Naive thymus-derived CD4-positive, alpha-beta T cell (primary cell): ENCODE measurements at places on chromosomes 16 and 17. TPM values are rescaled to one million over a fixed set of nuclear protein-coding genes. Genes with fewer than 3 reads are reported as not detected.
A peak's percentile ranks its signal among the peaks of the same experiment; 100 is the strongest.

DNA sequence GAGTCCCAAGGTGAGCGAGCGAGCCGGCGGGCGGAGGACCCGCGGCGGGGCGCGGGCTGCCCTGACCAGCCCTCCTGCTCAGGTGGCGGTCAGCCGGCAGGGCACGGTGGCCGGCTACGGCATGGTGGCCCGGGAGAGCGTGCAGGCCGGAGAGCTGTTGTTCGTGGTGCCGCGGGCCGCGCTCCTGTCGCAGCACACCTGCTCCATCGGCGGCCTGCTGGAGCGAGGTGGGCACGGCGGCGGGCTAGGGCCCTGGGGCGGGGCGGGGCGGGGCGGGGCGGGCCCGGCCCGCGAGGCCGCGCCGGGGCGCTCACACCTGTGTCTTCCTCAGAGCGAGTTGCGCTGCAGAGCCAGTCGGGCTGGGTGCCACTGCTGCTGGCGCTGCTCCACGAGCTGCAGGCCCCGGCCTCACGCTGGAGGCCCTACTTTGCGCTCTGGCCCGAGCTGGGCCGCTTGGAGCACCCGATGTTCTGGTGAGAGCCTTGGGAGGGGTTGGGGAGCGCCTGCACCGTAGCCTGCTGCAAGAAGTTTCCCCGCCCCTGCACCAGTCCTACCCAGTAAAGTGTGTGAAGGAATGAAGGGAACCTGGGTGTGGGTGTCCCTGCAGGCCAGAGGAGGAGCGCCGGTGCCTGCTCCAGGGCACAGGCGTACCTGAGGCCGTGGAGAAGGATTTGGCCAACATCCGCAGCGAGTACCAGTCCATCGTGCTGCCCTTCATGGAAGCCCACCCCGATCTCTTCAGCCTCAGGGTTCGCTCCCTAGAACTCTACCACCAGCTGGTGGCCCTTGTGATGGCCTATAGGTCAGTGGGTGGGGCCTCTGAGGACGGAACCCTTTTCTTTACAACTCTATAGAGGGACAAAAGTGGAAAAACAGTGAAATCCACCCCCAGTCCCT, 802 bp downstream of the SETD6 start:
- peak; percentile 55 for DNase-seq

GRCh38 chr16:84874983-84875382, 55.2 kb downstream of the CRISPLD2 start:
- DNase-seq, result no peak

DNA sequence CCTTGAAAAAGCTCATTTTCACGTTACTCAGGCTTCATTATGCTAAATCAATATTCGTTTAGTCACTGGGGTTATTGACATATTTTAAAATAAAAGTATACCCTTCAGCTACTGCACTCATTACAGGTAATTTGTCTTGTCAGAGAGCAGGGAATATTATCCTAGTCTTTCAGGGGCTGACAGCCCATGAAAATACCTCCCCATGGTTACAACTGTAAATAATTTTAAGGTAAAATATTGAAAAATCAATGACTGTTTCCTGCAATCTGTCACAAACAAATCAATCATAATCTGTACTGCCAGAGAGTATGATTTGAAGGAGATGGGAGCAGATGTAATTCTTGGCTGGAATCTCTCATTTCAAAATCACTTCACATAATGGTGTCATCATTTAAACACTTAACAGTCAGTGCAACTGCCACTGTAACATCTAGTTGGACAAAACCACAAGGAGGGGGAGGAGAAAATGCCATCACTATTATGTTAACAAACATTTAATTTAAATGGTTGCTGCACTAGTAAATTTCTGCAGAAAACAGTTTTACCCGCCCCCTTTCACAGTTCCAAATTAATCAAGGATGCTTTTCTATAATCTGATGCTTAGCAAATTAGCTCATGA, 9.3 kb upstream of the IRX5 start:
- DNase-seq, result no peak

- DNase-seq, result no peak
Measured at GRCh38 chr16:1258906-1259759, 3.3 kb downstream of the TPSD1 start.

DNA sequence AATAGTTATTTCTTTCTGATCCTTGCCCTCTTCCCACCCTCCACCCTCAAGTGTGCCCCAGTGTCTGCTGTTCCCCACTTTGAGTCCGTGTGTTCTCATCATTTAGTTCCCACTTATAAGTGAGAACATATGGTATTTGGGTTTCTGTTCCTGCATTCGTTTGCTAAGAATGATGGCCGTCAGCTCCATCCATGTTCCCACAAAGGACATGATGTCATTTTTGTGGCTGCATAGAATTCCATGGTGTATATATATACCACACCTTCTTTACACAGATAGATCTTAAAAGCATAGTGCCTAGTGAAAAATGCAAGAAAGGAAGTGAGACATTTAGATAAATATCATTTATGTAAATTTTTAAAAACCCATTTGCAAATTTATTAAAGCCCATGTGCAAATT, 33.1 kb downstream of the HS3ST2 start:
- DNase-seq, result no peak

GRCh38 chr16:85400305-85401205, 212.6 kb upstream of the GSE1 start:
- no peak for DNase-seq

The KIF1C gene
- 23.0 TPM for total RNA-seq

The AMFR gene
- total RNA-seq, result 83.3 TPM

The IRX3 gene
- 3.2 and 3.8 TPM in 2 replicates for total RNA-seq

The SYCE1L gene
- total RNA-seq, result 14.1 TPM

The CTF1 gene
- not detected for total RNA-seq

The KRT35 gene
- not detected for total RNA-seq
